ENCODE measurements at places on chromosomes 1 and 21.

DNA sequence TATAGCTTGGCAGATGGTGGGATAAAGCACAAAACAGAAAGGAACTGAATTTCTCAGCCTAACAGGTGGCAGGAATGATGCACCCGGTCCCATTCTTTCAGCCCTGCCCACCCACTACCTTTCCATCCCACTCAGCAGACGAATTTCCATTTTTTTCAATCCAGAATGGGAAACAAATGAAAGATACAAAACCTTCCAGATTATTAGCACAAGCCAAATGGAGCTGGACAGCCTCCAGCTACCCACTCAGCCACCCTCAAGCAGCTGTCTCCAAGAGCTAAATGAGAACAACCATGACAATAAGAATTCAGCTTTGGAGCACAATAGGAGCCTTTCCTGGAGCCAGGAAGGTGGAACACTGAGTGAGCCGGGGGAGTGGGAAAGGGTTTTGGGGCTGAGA, 96.3 kb upstream of the ST6GALNAC5 start:
- peak; percentile 83 for DNase-seq

- peak; percentile 93 for DNase-seq
Measured at GRCh38 chr1:2525920-2526823, at the start of gene PANK4. PANK4 (minus strand) TSS chr1:2526596; CDS start chr1:2526587, 9 bp downstream.

DNA sequence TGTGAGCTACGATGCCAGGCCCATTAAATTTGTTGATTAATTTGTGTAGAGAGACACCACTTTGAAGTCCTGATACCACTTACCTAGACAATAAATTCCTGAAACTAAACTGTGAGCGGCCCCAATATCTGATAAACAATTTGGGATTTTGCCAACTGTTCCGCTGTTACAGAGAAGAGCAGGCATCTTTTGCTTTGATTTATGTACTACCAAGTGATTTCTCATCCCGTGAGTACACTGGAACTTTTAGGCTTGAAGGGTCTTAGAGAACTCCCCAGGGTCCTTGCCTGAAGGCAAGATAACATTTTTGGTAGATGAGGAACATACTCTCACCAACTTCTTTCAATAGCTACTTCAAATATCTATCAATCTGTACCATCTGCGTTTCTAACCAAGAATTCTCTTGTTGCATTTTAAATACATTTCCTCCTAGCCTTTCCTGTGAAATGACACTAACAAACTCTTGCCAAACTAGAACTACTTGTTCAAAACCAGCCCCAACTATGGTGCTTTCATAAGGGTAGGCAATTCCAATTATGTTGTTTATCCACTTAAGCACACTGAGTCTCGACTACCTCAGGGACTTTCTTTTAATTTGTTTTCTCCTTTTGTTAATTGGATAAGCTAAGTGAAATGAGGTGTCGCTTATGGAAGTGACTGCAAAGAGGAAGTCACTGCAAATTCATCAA, 23.2 kb upstream of the SLC30A1 start:
- DNase-seq: no peak

- DNase-seq: no peak
Measured at GRCh38 chr1:168726281-168726680, 2.7 kb downstream of the DPT start.

GRCh38 chr1:212613440-212614335, 5.1 kb downstream of the ATF3 start:
- DNase-seq: no peak

DNA sequence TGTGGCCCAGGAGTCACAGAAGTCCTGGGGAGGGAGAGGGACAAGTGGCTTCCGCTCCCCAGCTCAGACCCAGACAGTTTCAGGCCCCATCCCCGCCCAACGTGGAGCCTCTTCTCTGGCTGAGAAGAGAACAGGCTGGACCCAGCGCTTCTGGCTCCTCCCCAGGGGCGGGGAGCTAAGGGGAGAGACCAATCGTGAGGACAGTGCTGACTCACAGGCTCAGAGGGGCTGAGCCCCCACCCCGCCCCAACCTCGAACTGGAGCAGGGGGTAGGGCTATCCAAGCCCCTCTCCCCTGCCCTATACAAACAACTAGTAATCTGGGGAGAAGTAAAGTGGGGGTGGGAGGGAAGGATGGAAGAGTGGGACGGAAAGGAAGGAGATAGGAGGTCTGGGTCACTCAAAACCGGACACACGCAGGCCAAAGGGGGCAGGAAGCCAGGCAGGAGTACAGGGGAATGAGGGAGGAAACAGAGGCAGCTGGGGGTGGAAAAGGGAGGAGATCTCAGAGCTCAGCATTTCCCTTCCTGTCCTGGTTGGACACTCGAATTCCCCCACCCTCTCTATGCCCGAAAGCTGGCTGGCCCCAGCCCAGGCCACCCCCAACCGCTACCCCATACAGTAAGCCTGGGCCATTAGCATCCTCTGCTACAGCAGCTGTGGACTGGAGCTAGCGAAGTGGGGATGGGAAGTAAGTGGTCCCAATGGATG, at the start of gene SHC1:
TSS of gene SHC1 (minus strand) at position 117 of the 710 bp plus-strand sequence. CDS start 221 bp downstream, outside the sequence.
- no peak for DNase-seq

DNA sequence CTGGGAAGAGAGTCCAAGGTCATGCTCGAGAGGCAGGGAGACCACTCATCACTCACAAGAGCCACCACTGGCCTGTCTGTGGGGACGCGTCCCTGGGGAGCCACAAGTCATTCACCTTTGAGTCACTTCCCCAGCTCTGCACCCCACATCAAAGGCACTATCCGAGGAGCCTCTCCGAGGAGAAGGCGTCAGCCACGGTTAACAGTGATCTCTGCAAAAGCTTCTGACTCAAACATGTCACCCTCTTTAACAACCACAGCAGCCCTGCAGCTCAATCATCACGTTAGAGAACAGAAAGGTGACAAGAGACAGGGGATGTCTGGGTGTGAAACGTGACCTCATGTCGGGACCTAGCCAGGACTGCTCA, 9.0 kb downstream of the LRRC47 start:
- no peak for DNase-seq

DNA sequence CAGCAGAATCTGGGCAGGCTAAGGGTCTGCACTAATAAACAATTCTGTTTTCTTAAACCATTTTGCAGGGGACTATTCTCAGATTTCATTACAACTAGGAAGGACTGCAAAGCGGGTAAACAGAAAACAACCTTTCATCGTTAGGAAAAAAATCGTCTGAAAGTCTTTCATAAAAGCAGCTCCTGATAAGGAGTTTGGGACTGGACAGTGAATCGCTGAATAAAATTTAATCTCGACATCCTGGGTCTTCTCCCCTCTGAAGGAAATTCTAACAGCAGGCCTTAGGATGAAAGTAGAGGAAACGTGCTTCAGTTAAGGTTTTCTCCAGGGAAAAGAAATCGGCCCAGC, 471 bp upstream of the MTF2 start:
- DNase-seq: peak; percentile 52

GRCh38 chr1:84585803-84586202, 11.6 kb upstream of the CTBS start:
- no peak for DNase-seq

- DNase-seq: peak; percentile 62
Measured at GRCh38 chr1:163472651-163473248, 151.0 kb downstream of the NUF2 start.

DNA sequence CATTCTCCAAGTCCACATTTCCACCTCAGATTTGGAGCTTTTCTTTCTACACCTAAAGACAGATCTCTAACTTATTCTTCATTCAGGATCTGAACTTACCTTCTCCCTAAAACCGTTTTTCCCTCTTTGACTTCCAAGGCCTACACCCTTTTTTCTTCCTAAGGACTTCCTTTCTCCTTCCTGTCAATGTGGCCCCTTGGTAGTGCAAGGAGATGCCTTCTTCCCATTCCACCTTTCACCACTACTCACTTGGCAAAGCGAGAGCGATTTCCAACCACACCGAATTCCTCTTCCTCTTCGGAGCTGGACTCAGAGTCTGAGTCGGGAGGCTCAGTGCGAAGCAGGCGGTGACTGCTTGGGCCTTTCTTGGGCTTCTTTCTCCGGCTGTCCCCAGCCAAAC, 1.3 kb downstream of the EFCAB14 start:
- DNase-seq: no peak

DNA sequence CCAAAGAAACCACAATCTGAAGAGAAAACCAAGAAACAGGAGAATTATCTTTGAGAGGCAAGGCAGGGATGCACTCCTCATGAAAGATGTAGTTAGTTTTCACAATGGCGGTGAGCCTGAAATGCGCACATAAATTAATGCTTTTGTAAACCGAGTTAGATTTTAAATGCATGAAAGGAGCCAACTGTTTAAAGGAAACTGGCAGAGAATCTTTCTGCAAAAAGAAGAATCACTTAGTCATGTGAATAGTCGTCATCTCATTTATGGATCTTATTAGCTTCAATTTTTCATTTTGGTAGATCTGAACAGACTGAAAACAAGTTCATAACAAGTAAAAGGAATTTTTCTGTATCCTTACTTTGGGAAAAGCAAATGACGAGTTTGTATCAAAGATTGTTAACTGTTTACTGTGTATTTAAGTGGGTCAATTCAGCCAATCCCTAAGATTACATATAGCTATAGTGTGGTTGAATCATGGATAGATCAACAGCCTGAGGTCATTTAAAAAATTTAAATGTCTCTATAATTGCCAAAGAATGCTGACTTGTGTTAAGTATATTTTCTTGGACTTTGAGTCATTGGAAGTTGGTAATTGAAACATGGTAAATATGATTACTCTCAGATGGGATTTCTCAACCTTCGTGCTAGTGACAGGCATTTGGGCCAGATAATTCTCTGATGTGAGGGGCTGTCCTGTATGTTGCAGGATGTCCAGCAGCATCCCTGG, 226.6 kb upstream of the KAZN start:
- DNase-seq: no peak

- no peak for DNase-seq
Measured at GRCh38 chr21:21383126-21383525, 384.9 kb downstream of the NCAM2 start.

DNA sequence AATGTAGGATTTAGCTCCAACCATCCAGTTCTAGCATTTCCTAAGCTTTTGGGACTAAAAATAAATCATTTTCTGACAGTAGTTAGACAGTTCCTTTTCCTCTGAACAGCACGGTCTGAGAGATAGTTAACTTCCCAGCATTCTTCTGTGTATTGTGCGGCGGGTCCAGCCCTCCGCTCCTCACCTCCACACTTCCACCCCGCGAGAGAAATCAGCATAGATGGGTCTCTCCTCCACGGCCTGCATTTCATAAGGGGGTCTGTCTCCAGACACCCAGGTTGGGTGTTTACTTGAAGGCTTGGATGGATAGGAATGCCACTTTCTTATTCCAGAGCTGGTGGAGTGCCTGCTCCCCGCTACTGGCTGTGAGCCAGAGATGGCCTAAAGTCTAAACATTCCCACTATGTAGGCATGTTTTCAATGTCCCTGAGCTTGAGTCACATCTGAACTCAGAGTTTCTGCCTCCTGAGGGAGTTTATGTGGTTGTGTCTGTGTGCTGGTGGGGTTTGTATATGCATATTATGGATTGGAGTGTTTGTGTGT, 38.0 kb upstream of the PPP2R5A start:
- DNase-seq: no peak

- DNase-seq: no peak
Measured at GRCh38 chr1:29532751-29533150, 296.4 kb downstream of the PTPRU start.

GRCh38 chr21:34021726-34022125, 51.7 kb upstream of the MRPS6 start:
- no peak for DNase-seq

DNA sequence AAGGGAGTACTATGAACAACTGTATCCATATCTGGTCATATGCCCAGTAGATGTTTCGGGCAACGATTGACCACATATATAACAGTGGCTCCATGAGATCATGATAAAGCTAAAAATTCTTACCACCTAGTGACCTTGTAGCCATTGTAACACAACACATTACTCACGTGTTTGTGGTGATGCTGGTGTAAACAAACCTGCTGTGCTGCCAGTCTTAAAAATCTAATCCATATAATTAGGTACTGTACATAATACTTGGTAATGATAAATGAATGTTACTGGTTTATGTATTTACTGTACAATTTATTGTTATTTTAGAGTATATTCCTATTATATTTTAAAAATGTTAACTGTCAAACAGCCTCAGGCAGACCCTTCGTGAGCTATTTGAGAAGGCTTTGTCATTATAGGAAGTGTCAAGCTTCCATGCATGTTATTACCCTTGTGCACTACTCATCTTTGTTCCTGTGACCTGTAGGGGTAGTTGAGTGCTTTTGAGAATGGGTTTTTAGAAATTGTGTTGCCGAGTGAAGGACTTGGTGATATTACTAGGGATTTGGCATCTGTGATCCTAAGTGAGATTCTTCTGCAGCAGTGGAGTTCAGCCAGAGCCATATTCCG, 23.6 kb downstream of the DIP2A start:
- DNase-seq: no peak

GRCh38 chr1:31814631-31815306, 1.1 kb downstream of the SPOCD1 start:
- no peak for DNase-seq

GRCh38 chr1:196148367-196148970, 459.8 kb downstream of the KCNT2 start:
- DNase-seq: no peak

DNA sequence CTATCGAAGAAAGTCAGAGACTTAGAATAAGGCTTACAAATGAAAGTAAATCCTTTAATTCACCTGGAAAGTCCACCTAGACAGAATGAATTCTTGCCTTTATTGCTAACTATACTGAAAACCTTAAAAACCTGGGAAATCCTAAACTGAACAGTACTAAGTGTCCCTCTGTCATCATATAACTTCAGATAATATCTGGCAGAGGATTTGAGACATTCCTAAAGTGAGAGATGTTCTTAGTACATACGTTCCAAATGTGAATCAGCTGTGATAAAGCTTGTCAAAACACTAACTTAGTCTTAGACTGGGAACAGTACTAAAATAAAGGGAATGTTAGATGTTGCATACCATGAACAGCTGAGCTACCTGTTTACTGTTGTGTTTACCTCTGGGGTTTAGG, 121.7 kb downstream of the TNFSF18 start:
- no peak for DNase-seq

- DNase-seq: no peak
Measured at GRCh38 chr1:223873044-223873443, 27.3 kb upstream of the TP53BP2 start.

DNA sequence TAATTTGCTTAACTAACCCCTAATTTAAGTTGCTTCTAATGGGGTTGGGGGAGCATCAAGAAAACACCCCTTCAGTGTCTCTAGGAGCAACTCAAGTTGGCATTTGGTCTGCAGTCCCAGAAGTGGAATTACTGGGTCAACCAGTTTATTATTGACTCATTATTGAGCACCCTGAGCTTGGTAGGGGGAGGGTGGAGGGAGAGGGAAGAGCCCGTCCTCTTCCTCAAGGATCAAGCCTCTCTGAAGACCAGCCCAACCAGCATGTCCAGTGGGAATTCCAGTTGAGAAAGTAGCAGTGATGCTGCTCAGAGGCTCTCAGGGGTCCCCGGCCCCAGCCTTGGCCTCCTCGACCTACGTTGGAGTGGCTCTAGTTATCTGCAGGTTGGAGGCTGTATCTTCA, 2.1 kb upstream of the PLA2G2F start:
- DNase-seq: no peak

GRCh38 chr1:39081271-39082009, 55.3 kb downstream of the NDUFS5 start:
- DNase-seq: peak; percentile 19

DNA sequence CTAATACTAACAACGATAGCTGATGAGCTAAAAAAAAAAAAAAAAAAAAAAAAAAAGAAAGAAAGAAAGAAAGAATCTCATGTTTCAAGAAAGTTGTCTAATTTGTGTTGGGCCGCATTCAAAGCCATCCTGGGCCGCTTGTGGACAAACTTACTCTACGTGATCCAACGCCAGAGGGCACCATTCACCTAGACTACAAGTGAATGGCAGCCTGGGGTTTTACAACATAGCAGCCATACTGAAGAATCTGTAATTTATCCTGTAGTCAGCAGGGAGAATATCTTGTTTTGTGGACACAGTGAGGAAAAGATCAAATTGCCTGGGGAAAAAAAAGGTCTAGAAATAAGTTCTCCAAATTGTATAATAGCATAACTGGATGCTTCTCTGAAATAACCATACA, 47.0 kb downstream of the CYP2J2 start:
- peak; percentile 59 for DNase-seq
